ENCODE measurements at places on chromosomes 6 and 20.

GRCh38 chr20:4532772-4533171 is 188.9 kb upstream of the PRND start:
- DNase-seq: no peak

DNA sequence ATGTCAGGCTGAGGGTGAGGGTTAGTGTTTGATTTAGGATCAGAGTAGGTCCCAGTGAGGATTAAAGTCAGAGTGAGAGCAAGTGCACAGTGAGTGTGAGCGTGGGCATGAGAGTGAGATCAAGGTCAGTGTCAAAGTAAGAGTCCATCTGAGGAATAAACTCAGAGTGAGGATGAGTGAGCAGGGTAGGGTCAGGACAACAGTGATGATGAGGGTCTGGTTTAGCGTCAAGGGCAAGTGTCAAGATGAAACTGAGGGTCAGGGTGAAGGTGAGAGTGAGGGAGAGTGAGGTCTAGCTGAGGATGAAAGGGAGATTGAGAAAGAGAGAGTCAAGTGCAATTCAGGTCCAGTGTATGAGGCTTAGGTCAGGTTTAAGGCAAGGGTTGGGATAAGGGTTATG is 7.7 kb upstream of the ZNF343 start:
- DNase-seq: no peak

GRCh38 chr20:46674253-46675083 is 14.8 kb downstream of the TP53RK start:
- no peak for DNase-seq

DNA sequence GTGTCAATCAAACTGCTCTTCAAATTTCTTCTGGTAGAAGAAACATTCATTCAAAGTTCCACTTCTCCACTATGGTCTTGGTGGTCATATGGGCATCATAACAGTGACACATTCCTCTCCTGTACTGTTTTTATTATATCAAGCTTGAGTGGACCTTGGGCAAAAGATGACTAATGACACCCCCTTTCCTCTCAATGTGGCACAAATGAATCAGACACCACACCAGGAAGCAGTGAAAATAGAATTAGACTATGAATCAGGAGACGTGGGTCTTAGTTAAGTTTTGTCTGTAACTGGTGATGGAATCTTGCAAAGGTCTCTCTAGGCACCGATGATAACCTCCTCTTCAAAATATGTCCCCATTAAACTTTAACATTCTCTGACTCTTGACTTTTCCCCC is 9.0 kb upstream of the NRSN1 start:
- no peak for DNase-seq

DNA sequence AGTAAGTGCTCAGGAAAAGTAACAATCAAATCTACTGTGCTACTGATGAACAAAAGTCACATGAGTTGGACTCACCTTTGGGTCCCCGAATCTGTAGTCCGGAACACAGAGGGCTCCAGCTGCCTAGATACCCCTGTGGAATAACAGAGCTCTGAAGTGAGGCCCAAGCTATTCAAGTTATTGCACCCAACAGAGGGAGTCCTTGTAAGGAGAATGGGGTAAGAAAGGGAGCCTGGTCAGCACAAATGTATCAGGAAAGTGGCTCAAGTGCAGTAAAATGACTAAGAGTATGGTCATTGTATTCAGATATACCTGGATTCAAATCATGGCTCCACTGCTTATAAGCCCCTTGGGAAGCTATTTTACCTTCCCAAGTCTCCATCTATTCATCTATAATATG is 20.9 kb downstream of the EDN1 start:
- peak; percentile 27 for DNase-seq

GRCh38 chr6:124873066-124873410 is 89.2 kb upstream of the RNF217 start:
- DNase-seq: no peak

DNA sequence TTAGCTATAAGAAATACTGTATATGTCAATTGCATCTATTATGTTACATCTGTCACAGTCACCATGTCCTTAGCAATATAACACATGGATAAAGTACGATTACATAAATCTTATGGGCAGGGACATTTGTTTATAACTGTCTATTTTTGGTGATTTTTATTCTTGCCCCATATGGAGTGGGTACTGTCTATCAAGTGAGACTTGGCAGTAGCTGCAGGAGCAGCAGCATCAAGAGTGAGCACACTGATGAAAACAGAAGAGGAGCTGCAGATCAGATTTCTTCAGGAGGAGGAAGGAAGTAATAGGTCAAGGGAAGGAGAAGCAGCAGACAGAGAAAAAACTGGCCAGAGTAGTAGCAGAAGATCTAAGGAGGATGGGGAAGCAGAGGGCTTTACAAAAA is 516.7 kb downstream of the C6orf118 start:
- no peak for DNase-seq

- DNase-seq: no peak
Measured at GRCh38 chr6:88494401-88495140, 328.4 kb upstream of the CNR1 start.

- no peak for DNase-seq
Measured at GRCh38 chr6:39686976-39687375, 38.2 kb downstream of the KIF6 start.

DNA sequence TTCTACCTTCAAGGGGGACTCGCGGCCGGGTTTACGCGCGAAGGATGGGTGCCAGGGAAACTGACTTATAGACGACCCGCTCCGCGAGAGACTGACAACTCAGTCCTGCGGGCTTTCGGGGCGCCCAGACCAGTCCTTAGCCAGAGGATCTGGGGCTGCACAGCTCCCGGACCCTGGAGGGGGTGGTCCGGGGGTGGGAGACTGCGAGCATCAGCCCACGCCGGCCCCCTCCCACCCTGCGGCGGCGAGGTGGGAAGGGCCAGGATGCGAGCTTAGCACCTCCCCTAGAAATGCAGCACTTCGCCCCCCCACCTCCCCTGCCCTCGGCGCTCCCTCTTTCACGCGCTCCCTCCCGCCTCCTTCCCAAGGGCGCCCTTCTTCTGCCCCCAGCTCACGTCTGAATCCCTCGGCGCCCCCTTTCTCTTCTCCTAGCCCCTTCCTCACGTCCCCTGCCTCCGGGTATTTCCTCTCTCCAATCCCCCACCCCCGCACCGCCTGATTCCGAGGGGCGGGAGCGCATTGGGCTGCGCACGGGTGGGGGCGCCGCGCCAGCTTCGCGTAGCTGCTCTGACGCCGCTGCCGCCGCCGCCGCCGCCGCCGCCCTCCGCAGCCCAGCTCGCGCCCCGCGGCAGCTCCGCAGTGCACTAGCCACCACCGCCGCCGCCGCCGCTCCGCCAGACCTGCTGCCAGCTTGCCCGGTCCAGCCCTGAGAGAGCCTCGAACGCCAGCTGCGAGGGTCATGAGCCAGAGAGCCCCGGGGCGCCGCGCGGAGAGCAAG is at the start of gene SLC32A1:
Gene SLC32A1, plus strand, starts transcription at position 639 of the 778 bp plus-strand sequence. CDS start 239 bp downstream, outside the sequence.
- DNase-seq: no peak

DNA sequence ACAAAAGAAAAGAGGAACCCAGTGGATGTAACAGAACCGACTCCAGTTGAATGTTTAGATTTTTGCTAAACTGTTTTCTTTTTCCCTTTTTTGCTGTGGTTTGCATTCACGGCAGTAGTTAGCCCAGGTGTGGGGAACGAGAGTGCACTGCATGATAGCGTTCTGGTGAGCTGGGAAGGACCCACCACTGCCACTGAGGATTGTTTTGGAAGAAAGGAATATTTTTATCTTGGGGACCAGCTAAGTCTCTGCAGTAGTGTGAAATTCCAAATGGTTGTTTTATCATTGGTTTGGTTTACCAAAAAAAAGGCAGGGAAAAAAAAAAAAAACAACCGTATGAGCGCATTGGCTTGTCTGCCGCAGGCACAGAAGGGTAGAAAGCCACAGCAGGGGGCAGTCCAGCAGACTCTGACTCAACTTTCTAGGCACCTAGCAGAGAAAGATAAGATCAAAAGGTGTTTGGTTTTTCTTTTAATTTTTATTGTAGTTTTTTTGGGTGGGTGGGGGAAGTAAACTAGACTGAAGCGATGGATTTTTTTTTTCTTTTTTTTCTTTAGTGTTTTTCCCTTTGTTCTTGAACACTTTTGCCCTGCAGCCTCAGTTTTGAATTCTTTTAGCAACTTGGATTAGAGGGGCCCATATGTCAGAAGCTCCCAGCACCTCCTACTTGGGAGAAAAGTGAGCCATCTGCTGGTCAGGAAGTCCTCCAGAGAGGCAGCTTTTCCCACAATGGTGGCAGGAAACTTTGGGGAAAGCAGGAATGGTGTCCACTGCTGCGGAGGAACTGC is 13.5 kb upstream of the RAB5IF start:
- no peak for DNase-seq

DNA sequence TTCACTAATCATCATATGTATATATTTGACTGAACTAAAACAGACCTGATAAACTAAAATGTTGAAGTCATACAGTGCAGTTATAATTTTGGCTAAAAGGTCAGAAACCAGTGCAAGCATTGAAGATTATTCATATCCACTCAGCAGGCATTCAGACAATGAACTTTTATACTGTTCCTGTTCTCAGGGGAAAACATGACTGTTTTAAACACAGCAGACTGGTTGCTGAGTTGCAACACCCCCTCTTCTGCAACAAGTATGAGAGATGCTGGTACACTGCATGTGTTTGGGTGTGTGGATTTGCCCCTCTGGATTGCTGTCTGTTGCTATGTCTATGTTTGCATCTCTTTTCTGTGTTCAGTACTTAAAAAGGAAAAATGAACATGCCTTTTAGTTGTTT is 206.8 kb downstream of the EYA4 start:
- DNase-seq: no peak

GRCh38 chr6:118444796-118445195 is 103.3 kb upstream of the PLN start:
- DNase-seq: no peak

GRCh38 chr6:39923394-39923793 is 10.9 kb downstream of the MOCS1 start:
- DNase-seq: no peak

- no peak for DNase-seq
Measured at GRCh38 chr6:34990971-34991560, 102.0 kb downstream of the ANKS1A start.
